ENCODE measurements at places on chromosomes 4 and X. TPM values are rescaled to one million over a fixed set of nuclear protein-coding genes. Genes with fewer than 3 reads are reported as not detected.

GAGE12H gene
- not detected for total RNA-seq

SPIN4 gene
- 5.7 TPM for total RNA-seq

ARR3 gene
- not detected for total RNA-seq

FGB gene
- not detected for total RNA-seq

PNCK gene
- total RNA-seq, result not detected

DUX4 gene
- not detected for total RNA-seq

ETNPPL gene
- total RNA-seq, result not detected

HOPX gene
- 9.1 TPM for total RNA-seq

XAGE1A gene
- not detected for total RNA-seq

PPP4R3C gene
- not detected for total RNA-seq

TRPC5OS gene
- not detected for total RNA-seq

PLA2G12A gene
- total RNA-seq, result 23.6 TPM

MAGEC1 gene
- not detected for total RNA-seq

TACC3 gene
- 18.0 TPM for total RNA-seq

CTAG1A gene
- total RNA-seq, result not detected

TCP11X2 gene
- total RNA-seq, result not detected

ABCG2 gene
- 3.0 TPM for total RNA-seq

Data from hair follicular keratinocyte (primary cell).